Stimulated activated CD8-positive, alpha-beta memory T cell treated with anti-CD3 and anti-CD28 coated beads, Interleukin-7, amount 100 ng/mL, for 48 hours (primary cell): ENCODE measurements at places on chromosomes 5 and 9.

- DNase-seq: no peak
These were observed 48.9 kb downstream of the PTPN3 start for GRCh38 chr9:109449036-109449798.

DNA sequence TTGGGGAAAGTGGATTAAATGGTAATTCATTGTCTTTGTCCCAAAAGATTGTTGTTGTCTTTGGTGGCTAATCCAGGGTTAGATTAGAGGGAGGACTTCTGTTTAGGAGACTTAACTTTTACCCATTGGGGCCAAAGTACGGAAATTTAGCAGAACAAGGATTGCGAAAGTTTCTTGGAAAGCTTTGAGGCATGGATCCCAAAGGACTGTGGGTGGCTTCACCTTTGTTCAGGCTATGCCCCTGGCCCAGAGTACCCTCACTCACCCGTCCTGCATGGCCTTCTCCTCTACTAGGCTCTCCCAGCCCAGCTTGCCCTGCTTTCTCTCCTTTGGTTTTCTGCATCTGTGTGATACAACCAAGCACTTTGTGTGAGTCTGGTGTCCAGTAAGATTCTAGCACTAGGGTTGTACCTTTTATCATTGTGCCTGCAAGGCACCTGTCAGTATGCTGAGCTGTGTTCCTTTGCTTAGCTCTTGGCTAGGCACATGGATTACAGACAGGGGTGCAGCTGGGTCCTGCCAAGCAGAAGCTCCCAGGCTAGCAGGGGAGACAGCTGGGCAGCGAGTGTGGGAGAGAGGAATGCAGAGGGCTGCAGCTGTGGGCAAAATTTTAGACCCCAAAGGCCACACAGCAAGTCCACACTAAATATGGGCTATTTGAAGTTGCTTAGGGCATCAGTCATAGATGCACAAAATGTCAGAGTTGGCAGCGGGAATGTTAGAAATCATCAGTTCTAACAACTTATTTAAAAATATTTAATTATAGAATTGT is 3.2 kb downstream of the PPARGC1B start:
- no peak for DNase-seq

DNA sequence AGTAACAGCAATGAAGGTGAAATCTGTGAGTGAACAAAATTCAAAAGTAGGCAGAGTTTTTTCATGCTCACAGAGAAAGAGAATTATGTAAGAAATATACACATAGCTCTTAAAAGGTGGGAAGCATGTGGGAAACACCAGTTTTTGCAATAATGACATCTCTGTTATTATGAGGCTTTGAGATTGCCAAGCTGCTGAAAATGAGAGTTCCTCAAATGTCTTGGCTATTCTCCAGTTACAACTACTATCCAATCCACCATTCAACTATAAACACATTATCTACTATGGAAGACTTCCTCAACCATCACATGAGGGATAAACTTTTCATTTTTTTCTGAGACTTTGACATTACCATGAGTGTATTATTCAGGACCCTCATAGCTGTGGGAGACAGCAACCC is 420.8 kb upstream of the ACTBL2 start:
- DNase-seq: no peak

DNA sequence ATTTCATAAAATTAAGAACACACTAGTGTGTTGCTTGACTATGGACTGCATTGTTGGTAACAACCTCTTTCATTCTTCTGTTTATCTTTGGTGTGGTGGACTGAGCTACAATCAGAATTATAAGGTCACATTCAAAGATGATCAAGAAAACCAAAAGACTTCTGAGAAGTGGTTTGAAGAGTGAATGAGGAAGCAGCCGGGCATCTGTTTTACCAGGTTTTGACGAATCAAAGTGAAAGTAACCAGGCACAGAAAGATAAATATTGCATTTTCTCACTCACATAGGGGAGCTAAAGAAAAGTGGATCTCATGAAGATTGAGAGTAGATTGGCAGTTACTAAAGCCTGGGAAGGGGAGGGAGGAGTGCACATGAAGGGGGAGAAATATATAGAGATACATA is 589.1 kb downstream of the ZNF608 start:
- no peak for DNase-seq

DNA sequence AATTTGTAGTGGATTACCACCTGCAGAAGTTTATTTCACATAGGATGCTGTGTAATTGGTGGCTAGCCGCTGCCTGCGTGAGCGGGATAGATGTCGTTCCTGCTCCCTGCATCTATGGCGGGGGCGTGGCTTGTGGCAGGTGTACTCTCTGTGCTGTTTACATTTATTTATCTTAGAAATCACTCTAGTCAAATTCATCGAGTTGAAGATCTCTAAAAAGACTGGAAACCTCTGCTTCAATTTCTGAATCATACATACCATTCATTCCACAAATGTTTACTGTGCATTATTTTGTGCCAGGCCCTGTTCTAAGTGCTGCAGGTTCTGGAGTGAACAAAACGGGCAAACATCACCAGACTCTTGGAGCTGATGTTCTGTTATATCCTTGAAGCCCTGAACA is 11.9 kb downstream of the ROPN1L start:
- no peak for DNase-seq

- no peak for DNase-seq
These were observed 33.5 kb downstream of the STRBP start for GRCh38 chr9:123234853-123235252.

GRCh38 chr9:134773842-134774241 is 106.8 kb upstream of the FCN2 start:
- DNase-seq: no peak

- no peak for DNase-seq
These were observed 89.9 kb downstream of the SH3TC2 start for GRCh38 chr5:148972974-148973374.

- peak; percentile 7 for DNase-seq
These were observed at the start of gene COL5A1 for GRCh38 chr9:134641173-134641989. Gene COL5A1, plus strand, starts transcription at chr9:134641803. Its CDS starts 385 bp downstream, at chr9:134642188.

DNA sequence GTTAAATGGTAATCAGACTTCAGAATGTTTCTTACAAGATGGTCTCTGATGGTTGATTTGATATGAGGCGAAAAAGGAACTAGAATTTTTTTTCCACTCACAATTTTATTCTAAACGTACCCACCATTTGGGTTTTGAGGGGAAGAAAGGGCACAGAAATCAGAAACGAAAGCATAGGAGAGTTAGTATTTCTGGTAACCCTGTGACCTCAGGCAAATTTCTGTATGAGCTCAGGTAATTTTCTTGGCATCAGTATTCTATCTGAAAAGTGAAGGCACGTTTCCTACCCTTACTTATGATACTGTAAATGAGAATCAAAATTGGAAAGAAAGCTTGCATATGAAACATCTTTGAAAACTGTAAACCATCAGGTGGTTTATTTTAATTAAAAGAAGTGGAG is 26.5 kb downstream of the TMEFF1 start:
- no peak for DNase-seq

- DNase-seq: no peak
These were observed 132.4 kb downstream of the ROR2 start for GRCh38 chr9:91817493-91818224.

- DNase-seq: no peak
These were observed 34.8 kb downstream of the TNFSF15 start for GRCh38 chr9:114770991-114771390.

- no peak for DNase-seq
These were observed 143.9 kb upstream of the FBN2 start for GRCh38 chr5:128681764-128682592.

- DNase-seq: peak; percentile 21
These were observed at the start of gene ADAMTS13 for GRCh38 chr9:133421615-133422542. Gene ADAMTS13, plus strand, starts transcription at chr9:133422367. Its CDS starts 77 bp downstream, at chr9:133422444.

DNA sequence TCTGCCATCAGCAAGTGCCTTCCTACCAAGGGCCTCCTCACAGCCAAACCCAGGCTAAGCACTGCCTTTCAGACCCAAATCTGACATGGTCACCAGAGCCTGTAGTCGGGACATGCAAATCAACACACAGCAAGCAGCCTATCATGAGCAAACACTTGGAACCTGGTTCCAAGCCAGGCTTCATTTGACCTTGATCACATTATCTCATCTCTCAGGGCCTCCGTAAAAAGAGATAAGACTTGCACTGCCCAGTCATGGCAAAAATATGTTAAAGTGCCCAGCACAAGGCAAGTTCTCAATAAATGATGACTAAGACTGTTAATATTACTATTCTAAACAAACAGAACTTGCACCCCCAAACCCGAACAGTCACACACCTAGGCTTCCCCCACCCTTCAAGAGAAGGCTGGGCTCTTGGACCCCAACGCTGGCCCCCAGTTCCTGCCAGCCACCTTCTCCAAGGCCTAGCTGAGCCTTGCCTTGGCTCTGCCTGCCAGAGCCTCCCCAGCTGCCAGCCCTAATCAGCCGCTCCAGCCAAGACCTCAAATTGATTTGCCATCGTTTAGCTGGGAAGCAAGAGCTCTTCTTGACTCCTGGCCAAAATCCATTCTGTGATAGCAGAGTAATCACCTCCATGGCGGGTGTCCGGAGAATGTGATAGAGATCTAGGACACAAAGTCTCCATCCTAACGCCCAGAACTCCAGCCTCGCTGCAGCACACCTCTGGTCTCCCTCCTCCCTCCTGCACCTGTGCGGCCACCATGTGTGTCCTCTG is 18.7 kb downstream of the CPLX2 start:
- no peak for DNase-seq

DNA sequence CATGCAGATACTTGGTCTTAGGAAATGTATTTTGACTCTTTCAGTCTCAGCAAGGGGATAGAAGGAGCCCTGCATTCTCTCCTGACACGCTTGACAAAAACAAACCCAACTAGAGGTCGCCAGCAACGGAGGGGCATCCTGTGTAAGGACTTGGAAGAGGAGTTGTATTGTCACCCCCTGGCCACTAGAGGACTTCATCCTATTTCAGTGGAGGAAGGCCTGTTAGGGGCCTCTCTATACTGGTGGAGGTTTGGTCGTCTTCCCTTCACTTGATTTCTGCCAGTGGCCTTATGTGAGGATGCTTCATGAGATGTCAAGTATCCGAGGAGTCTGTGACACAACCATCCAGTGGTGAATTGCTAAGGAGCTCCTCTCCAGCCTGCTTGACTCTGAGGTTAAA is 122.8 kb upstream of the STC2 start:
- no peak for DNase-seq

DNA sequence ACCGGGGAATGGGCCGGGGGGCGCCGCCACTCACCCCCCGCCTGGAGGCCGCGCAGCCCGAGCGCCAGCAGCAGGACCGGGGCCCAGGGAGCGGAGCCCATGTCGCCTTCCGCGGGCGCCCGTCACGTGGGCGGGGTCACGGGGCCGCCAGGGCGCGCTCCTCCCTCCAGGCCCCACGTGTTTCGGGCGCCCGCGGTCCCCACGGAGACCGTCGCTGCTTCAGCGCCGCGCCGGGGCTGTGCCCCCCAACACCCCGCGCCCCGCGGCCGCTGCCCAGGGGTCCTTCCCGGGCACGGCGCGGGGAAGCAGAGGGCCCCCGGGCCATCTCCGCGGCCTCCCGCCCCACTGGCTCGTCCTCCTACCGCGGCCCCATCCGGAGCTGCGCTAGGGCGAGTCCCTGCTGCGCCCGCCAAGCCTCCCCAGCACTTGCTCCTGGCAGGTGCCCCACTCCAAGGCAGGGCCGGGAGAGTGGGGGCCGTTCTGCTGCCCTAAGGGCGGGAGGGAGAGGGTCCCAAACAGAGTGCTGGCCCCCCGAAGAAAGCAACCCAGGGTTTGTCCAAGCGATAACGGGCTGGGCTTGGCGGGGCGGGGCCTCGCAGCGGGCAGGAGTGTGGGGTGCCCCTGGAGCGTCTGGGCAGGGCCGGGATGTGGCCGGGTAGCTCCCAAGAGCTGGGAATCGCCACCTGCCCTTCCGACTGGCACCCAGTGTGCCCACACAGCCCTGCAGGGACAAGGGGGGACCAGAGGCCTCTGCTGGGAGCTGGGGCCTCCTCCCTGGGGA is at the start of gene DPP7:
Gene DPP7 (minus strand): TSS at position 121 of the 781 bp plus-strand sequence. CDS start 20 bp downstream, at position 101.
- peak; percentile 63 for DNase-seq

DNA sequence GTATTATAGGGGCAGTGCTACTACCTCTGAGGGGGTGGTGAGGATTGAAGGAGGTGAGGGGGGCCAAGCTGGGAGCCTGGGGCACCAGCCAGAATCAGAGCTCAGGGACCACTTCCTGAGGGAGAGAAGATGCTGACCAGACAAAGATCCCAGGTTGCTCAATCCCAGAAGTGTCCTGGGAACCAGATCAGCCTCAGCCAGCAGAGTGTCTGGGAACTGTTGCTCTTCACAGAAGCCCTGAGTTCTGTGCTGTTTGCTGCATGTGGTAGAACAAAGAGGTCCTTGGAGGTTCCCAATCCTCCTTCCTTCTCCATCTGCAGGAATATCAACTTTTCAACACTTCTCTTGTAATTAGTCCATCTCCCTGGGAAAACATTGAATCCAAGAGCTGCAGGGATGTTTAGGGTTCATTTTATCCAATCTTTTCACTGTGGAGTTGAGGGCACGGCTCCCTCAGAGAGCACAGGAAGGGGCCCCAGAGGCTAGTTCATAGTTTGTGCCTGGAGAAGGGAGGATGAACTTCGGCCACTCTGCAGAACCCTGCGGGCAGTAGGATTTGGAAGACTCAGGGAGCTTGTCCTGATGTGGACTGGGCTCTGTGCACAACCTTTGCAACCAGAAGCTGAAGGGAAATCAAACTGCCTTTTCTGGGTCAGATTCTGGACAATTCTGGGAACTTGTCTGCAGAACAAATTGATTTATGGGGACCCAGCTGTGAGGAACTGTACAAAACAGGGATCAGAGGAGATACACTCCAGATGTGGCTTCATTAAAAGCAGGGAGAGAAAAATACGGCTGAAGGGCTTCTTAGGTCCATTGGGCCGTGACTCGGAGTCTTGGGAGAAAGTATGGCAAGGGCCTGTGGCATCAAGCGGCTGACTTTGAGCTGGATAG is 57.1 kb downstream of the GALNT12 start:
- DNase-seq: no peak

- DNase-seq: no peak
These were observed 317.7 kb downstream of the PDE4D start for GRCh38 chr5:59575648-59576445.

- no peak for DNase-seq
These were observed 82.1 kb upstream of the ALDH1A1 start for GRCh38 chr9:73034962-73035361.

GRCh38 chr9:133471551-133472276 is 7.2 kb downstream of the SLC2A6 start:
- no peak for DNase-seq
